ENCODE measurements at places on chromosomes 3 and 15.

DNA sequence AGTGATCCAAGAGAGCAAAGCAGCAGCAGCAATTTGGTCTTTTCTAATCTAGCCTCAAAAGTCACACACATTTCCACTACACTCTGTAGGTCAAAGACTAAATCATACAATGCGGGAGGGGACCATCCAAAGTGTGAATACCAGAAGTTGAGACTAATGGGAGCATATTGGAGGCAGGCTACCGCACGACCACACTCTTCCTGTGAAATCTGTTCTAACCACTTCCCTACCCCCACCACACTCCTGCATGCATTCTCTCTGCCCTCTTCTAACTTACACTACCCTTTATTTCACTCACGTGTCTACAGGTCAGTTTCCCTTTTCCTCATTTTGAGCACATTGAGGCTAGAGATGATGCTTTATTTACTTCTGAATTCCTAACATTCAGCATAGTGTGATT, 23.7 kb upstream of the PRTG start:
- DNase-seq, result no peak

DNA sequence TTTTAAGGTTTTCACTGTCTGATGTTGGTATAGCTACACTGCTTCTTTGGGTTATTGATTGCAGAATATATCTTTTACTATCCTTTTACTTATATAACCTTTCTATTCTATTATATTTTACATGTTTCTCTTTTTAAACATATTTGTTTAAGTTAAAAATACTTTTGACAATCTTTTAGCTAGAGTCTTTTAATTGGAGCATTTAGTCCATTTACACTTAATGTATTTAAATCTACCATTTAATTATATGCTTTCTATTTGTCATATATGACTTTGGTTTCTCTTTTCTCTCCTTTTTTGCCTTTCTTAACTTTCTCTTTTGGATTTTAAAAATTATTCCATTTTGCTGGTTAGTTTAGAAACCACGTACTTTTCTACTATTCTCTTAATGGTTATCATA, 53.7 kb upstream of the PRR23C start:
- DNase-seq, result no peak

- DNase-seq, result no peak
These were observed 7.3 kb downstream of the MYO5C start for GRCh38 chr15:52288051-52288942.

GRCh38 chr15:101357333-101357732, 62.3 kb upstream of the SNRPA1 start:
- no peak for DNase-seq

DNA sequence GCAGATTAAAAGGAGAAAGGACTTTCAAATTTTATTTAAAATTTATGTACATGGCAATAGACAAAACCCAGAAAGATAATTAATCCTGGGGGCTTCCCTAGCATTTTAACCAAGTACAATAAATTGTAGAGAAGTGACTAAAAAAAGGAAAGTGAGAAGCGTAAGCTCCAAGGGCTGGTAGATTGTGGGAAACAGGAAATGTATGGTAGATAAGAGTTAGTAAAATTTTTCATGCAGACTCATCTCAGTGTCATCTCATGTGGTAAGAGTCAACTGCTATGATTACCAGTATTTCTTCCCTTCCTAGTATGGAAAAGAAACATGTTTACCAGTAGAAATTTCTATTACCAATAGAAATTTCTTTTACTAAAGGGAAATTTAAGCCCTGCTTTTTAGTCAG, 464.3 kb upstream of the AGTR1 start:
- DNase-seq, result no peak
